ENCODE measurements at places on chromosomes 3 and 15.

- no peak for DNase-seq
These were observed 418.2 kb downstream of the CNTN4 start for GRCh38 chr3:2516762-2517441.

DNA sequence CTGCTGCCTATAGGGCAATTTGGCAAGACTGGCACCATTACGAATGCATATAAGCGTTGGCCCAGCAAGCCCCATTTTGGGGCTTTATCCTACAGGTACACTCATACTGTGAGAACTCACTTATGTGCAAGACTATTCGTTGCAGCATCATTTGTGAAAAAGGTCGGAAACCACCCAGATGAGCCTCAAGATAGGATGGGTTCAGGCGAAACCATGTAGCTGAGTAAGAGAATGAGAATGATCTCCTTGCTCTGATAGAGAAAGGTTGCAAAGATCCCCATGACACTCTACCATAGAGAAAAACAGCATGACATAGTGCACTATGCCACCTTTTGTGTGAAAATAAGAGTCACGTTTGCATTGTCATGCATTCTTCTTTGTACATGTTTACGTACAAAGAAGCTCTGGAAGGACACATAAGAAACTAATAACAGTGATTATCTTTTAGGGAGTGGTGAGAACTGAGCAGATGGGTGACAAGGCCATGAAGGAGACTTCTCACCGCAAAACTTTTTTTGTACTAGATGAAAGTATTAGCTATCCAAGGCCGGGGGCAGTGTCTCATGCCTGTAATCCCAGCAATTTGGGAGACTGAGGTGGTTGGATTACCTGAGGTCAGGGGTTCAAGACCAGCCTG, 50.0 kb downstream of the RHCG start:
- DNase-seq: no peak

- DNase-seq: no peak
These were observed 400.6 kb downstream of the ZBTB20 start for GRCh38 chr3:114746502-114746901.

DNA sequence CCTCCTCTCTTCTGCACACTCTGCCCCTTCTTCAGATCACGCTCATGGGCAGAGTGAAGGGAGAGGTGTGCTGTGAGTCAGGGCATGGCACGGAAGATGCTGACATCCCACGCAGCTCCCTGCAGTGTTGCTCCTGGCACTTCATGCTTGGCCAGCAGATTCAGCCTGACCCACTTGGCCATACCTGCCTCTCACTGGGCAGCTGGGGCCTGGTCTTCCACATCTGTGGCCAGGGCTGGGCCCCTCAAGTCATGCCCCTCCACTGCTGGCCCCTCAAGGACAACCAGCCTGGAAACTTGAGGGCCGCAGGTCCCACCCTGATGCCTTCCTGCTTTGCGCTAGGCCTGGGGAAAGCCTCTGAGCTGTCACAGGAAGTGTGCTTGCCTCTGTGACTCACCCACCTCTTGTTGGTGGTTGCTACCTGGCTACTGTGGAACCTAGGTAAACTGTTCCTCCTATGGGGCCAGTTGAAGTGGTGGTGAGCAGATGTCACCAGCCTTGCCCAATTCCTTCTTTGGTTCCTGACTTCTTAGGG, 48.7 kb downstream of the BSN start:
- no peak for DNase-seq

- DNase-seq: no peak
These were observed 45.0 kb downstream of the RFTN1 start for GRCh38 chr3:16468336-16469098.

GRCh38 chr3:29521751-29522150, 240.9 kb downstream of the RBMS3 start:
- DNase-seq: no peak

- no peak for DNase-seq
These were observed 138.9 kb upstream of the RARB start for GRCh38 chr3:25289156-25289555.

DNA sequence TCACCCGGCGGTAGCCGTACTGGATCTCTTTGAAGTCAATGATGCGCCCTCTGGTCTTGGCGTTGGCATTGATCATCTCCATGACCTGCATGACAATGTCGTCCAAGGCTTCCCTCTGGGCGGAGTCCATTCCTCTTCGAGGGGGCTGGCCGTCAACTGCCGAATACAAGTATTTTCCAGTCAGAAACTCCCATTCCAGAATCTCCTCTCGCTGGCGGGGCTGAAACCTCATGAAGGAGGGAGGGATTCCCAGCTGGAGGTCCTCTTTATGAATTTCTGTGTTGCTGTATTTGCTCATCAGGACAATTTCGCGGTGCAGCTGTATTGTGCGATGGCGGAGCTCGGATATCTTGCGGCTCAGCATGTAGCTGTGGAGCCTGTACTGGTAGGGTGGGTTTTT, 73.4 kb downstream of the CHSY1 start:
- DNase-seq: no peak

- no peak for DNase-seq
These were observed 354.7 kb downstream of the MCTP2 start for GRCh38 chr15:94586099-94586498.

- DNase-seq: no peak
These were observed 14.1 kb downstream of the GYG1 start for GRCh38 chr3:149005416-149005815.

All from epithelial cell of proximal tubule (primary cell).